Testis (tissue), 5 donors: ENCODE measurements at places on chromosomes 7 and 10.

GRCh38 chr10:122302315-122302714, 31.2 kb downstream of the BTBD16 start:
- no peak for DNase-seq

DNA sequence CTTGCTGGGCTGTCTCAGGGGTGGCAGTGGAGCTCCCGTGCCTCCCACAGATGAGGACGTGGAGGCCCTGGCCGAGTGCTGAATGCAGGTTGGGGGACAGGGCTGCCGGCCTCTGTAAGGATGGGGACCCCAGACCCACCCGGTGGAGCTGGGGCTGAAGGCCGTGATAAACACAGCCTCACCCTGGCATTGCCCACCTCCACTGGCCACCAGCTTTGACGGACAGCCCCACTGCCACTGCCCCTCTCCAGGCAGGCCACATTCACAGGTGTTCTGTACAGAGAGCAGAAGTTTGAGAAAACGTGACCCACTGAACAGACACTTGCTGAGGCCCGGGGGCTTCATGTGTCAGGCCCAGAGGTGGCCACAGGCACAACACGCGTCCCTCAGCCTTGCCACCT, 126.2 kb downstream of the LHPP start:
- DNase-seq: no peak

DNA sequence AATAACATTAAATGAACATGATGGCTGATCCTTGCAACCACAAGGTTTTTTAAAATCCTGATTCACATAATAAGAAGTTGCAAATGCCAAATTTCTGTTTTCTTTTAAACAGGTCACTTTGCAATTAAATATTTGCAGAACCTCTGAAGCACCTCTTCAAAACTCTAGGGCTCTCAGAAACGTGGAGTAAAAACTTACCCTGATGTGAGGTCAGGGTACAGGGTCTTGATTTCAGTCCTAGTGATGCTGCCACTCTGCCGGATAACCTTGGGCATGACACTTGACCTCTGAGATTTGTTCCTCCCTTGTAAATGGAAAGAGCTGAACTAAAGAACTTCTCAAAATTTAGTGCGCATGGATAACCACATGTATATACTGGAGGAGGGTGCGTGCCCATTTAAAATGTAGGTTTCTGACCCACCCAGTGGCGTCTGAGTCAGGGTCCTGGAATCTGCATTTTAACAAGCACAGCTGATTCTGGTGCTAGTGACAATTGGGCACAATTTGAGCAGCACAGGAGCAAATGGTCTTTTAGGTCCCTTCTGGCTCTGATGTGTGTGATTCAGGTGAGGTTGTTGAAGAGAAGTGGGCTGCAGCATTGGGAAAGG, 35.5 kb upstream of the TNPO3 start:
- DNase-seq: no peak

DNA sequence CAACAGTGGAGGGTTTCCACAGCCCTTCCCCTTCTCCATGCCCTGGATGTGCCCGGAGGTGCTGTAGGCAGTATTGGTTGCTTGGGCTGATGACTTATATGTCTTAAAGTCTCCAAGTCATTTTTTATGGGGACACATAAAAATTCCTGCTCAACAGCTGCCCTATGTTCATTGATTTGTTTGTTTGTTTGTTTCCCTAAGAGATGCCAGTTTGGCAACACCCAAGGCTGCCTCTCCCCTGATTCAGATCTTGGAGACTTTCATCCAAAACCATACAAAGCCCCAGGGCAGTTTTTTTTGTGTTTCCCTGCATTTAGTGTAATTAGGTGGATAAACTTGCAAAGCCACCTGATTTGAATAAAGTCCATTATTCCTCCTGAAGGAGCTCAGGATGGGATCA, 115.3 kb downstream of the PLPP4 start:
- DNase-seq: no peak

DNA sequence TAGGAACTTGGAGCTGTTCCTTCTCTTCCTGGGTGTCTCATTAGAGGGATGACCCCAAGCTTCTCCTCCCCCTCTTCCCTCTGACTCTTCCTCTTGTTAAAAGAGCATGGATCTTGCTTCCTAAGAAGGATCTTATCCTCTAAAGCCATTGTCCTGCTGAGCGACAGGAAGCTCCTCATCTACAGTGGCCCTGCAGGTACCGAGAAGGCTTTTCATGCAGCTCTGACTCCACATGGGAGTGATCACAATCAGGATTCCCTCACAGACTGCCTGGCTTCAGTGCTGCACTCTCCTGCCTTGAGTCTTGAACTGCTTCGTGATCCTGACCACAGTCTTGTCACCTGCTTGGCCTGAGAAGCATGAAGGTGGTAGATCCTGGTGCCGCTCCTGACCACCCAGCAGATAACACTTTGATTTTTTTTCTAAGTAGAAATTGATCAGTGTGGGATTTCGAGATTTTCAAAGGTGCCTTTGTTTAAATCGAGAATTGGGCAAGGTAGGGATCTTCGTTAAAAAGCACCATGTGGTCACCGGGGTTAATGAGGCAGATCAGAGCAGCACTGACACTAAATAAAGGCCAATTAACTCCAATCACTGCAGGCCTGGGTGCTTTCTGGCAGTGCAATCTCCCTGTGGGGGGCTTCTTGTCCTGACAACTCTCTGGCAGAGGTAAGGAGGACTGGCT, 376.4 kb downstream of the NRG3 start:
- no peak for DNase-seq

GRCh38 chr10:55305285-55305684, 504.3 kb upstream of the PCDH15 start:
- no peak for DNase-seq

GRCh38 chr10:63384001-63384400, 81.8 kb downstream of the JMJD1C start:
- no peak for DNase-seq

GRCh38 chr7:74306004-74306729, 17.0 kb downstream of the CLIP2 start:
- DNase-seq: no peak
